ENCODE measurements at places on chromosomes 7 and 10. TPM values are rescaled to one million over a fixed set of nuclear protein-coding genes. Genes with fewer than 3 reads are reported as not detected.

PTPN20 gene
- 6.3 TPM for total RNA-seq

ASB10 gene
- total RNA-seq = not detected

NUP42 gene
- total RNA-seq = 51.9 TPM

PTPRN2 gene
- 18.2 TPM for total RNA-seq

ATOH7 gene
- total RNA-seq = not detected

DNA sequence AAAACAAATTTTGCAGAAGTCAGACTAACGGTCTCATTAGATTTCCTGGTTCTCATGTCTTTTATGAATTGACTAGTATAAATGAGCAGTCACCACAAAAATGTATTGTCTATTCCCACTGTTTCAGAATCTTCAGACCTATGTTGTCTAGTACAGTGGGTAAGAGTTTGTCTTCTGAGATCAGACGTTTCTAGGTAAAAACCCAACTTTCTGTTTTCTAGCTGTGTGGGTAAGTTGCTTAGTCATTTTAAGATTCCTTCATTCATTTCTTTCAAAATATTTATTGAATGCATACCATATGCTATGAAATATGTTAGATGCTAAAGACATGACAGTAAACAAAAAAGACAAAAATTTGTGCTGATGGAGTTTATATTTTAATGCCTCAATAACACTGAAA is 156.3 kb downstream of the POLR1F start:
- no peaks in the 10 kb centered on the region for H3K36me3 ChIP-seq
- H3K4me3 ChIP-seq = no peak overlapping the region
- no peak overlapping the region for H3K27ac ChIP-seq
- DNase-seq = no peak
- no peaks in the 10 kb centered on the region for H3K27me3 ChIP-seq

DNA sequence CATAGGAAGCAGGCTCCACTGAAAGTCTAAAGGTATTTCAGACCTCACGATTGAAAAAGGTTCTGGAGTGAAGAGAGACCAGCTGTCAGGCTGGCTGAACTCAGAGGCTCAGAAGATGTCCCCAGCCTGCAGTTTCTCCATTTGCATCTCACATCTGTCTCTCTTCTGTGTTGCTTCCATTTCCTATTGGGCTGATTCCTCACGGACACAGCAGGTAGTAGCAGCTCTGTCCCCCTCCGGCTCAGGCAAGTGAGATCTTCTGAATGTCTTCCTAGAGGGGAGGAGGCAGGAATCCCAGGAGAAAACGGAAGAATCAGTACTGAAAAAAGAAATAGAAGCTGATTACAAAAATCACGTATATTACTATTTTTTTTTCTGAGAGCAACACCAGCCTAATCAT is 274.1 kb upstream of the COBL start:
- no peak overlapping the region for H3K4me3 ChIP-seq
- no peak overlapping the region for H3K27ac ChIP-seq
- H3K27me3 ChIP-seq = no peaks in the 10 kb centered on the region
- H3K4me1 ChIP-seq = no peaks in the 10 kb centered on the region
- no peak for DNase-seq

DNA sequence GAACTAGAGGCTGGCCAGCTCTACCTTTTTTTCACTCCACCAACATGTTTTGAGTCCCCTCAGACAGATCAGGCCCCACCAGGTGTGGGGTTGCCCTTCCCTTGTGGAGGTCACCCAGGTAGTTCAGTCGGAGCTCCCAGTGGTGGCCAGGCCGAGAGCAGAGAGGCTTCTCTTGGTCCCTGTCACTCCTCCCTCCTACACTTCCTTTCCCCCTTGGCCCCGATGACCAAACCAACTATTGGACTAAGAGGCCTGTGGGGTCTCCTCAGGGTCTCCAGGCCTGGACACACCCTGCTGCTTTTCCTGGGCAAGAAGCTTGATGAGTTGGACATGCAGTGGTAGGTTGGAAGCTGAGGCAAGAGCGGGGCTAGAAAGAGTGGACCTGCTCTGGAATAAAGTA is 174.8 kb downstream of the ZNF248 start:
- H3K27me3 ChIP-seq = no peaks in the 10 kb centered on the region
- no peak for DNase-seq
- no peak overlapping the region for H3K4me3 ChIP-seq
- H3K36me3 ChIP-seq = no peaks in the 10 kb centered on the region
- H3K4me1 ChIP-seq = no peaks in the 10 kb centered on the region
- no peak overlapping the region for H3K27ac ChIP-seq

- H3K27me3 ChIP-seq = no peaks in the 10 kb centered on the region
- H3K4me1 ChIP-seq = no peaks in the 10 kb centered on the region
- no peak overlapping the region for H3K27ac ChIP-seq
These were observed 605.1 kb downstream of the SORCS1 start for GRCh38 chr10:106559442-106559841.

DNA sequence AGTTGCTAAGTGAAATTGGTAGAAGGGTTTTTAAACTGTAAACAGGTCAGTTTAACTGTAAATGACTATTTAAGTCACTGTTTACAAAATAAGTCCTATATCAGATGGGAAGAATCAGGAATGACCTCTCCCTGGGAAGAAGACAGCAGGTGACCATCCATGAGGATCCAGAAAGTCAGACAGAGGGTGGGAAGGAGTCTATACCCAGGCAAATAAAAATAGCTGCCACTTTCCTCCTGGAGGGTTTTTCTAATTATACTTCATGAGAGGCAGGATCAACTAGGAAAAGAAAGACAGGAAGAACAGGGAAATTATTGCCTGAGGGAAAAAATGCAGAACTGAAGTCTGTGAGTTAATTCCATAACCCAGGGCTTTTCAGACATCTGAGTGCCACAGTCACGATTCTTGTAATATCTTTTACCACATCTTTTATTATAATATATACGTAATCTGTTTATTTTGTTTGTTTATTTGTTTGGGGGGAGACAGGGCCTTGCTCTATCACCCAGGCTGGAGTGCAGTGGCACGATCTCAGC is 7.0 kb downstream of the DNTT start:
- no peaks in the 10 kb centered on the region for H3K36me3 ChIP-seq
- peaks cover 3% of the 10 kb centered on the region for H3K4me1 ChIP-seq
- no peak overlapping the region for H3K4me3 ChIP-seq
- DNase-seq = no peak
- H3K27ac ChIP-seq = no peak overlapping the region

DNA sequence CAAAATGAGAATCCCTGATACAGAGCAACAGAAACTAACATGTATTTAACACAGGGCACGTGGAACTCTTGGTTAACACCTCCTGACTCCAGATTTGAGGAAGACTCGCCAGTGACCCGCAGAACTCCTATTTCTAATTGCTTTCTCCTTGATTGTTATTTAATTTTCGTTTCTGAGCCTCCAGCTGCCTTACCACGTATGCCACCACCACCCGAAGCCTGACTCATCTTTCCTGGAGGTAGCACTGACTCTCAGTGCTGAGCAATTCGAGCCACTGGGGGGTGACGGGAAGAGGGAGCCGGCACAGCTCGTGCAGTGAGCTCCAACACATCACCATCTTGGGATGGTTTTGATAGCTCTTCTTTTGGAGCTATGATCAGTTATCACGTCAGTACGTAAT is 273.9 kb upstream of the MGMT start:
- H3K27ac ChIP-seq = no peak overlapping the region
- no peaks in the 10 kb centered on the region for H3K4me1 ChIP-seq
- no peaks in the 10 kb centered on the region for H3K36me3 ChIP-seq
- DNase-seq = no peak
- H3K27me3 ChIP-seq = no peaks in the 10 kb centered on the region

Data from spleen (tissue), 13 donors.